ENCODE measurements at places on chromosomes 4 and X. TPM values are rescaled to one million over a fixed set of nuclear protein-coding genes. Genes with fewer than 3 reads are reported as not detected.

- DNase-seq = no peak
- H3K27me3 ChIP-seq = no peaks in the 10 kb centered on the region
- no peaks in the 10 kb centered on the region for H3K4me1 ChIP-seq
- H3K4me3 ChIP-seq = no peak overlapping the region
Observed at GRCh38 chr4:15151033-15151432, 148.8 kb downstream of the CPEB2 start.

DNA sequence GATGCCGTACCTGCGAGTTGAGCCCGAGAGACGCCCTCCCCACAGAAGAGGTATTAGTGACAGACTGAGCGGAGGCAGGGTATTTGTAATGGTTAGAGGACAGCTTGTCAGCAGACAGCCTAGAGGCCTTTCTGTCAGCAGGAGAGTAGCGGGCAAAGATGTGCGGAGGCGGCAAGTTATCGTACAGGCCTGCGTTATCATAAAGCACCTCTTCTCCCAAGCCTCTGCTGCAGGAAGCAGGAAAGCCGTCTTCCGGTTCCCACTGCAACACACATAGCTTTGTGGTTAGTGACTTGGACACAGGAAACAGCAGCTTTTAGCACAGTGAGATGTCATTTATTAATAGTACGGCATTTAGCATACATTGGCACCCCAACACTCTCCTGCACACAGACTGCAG is 158.3 kb downstream of the AFAP1 start:
- DNase-seq = no peak
- H3K4me1 ChIP-seq = peaks cover 44% of the 10 kb centered on the region
- no peaks in the 10 kb centered on the region for H3K27me3 ChIP-seq
- no peak overlapping the region for H3K4me3 ChIP-seq

DNA sequence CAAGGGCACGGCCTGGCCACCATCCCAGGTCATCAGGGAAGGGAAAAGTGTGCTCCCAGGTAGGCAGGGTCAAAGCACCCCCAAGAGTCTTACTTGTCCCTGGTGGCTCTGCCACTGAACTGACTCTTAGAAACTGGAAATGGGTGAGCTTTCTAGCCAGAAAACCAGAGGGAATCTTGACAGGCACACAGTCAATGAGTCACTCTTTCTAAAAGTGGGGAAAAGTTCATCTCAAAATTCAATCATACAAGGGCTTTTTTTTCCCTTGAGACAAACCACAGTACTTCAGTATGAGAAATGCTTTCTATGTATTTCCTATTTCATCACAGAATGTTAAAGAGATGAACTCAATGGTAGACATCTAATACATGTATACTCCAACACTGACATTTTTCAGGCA is 12.5 kb downstream of the HPF1 start:
- H3K4me3 ChIP-seq = no peak overlapping the region
- no peak for DNase-seq
- peaks cover 1% of the 10 kb centered on the region for H3K4me1 ChIP-seq
- H3K36me3 ChIP-seq = peaks cover 24% of the 10 kb centered on the region

The FAM47A gene
- total RNA-seq = not detected

The MAOB gene
- 10.3 TPM for total RNA-seq

Data from activated T-helper 2 cell treated with anti-CD3 and anti-CD28 coated beads, Interferon-gamma antibody, Interleukin-2, Interleukin-4, amounts not matched to agents 10 μg/mL and 5 μg/mL and 100 μg/mL, durations not matched to agents 14 hours and 24 hours and 36 hours (primary cell).